Ovary (tissue), 10 donors: ENCODE measurements at places on chromosomes 5 and 9.

GRCh38 chr9:82957529-82958379 lies 105.2 kb downstream of the RASEF start:
- H3K27me3 ChIP-seq: no peaks in the 10 kb centered on the region
- H3K4me1 ChIP-seq: no peaks in the 10 kb centered on the region
- no peak overlapping the region for H3K27ac ChIP-seq
- H3K4me3 ChIP-seq: no peak overlapping the region
- no peaks in the 10 kb centered on the region for H3K36me3 ChIP-seq
- DNase-seq: no peak

GRCh38 chr5:34045996-34046395 lies 3.0 kb upstream of the C1QTNF3 start:
- H3K36me3 ChIP-seq: no peaks in the 10 kb centered on the region
- peaks cover 8% of the 10 kb centered on the region for H3K4me1 ChIP-seq
- H3K27ac ChIP-seq: no peak overlapping the region
- H3K27me3 ChIP-seq: no peaks in the 10 kb centered on the region
- no peak for DNase-seq
- H3K4me3 ChIP-seq: no peak overlapping the region

- H3K27me3 ChIP-seq: no peaks in the 10 kb centered on the region
- H3K27ac ChIP-seq: no peak overlapping the region
- no peak overlapping the region for H3K4me3 ChIP-seq
- H3K4me1 ChIP-seq: peaks cover 1% of the 10 kb centered on the region
Measured at GRCh38 chr5:17260549-17260948, 43.1 kb downstream of the BASP1 start.

DNA sequence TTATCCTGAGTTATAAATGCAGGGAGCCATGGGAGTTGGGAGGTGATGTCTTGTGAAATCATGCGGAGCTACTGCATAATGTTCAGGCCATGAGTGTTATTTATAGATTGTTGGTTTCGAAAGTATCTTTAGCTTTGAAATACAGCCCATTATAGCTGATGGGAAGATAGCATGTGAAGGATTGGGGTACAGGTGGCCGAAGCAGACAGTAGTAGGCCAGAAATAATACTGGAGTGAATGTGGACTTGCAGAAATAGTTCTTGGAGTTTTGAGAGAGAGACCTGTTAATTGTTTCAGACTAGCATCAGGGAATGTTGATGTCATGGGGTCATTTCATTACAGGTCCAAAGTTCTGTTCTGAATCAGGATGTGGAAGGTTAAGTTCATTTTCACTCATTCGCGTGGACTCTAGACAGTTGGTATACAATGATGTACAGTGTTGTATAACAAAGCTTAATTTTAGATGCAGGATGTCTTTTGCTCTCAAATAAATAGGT lies 3.8 kb downstream of the ATP6V1G1 start:
- H3K27ac ChIP-seq: no peak overlapping the region
- no peak overlapping the region for H3K4me3 ChIP-seq
- H3K27me3 ChIP-seq: no peaks in the 10 kb centered on the region
- no peaks in the 10 kb centered on the region for H3K36me3 ChIP-seq

GRCh38 chr9:112555101-112555643 lies 68.5 kb downstream of the KIAA1958 start:
- H3K27me3 ChIP-seq: no peaks in the 10 kb centered on the region
- H3K27ac ChIP-seq: no peak overlapping the region
- no peaks in the 10 kb centered on the region for H3K36me3 ChIP-seq
- peaks cover 15% of the 10 kb centered on the region for H3K4me1 ChIP-seq

DNA sequence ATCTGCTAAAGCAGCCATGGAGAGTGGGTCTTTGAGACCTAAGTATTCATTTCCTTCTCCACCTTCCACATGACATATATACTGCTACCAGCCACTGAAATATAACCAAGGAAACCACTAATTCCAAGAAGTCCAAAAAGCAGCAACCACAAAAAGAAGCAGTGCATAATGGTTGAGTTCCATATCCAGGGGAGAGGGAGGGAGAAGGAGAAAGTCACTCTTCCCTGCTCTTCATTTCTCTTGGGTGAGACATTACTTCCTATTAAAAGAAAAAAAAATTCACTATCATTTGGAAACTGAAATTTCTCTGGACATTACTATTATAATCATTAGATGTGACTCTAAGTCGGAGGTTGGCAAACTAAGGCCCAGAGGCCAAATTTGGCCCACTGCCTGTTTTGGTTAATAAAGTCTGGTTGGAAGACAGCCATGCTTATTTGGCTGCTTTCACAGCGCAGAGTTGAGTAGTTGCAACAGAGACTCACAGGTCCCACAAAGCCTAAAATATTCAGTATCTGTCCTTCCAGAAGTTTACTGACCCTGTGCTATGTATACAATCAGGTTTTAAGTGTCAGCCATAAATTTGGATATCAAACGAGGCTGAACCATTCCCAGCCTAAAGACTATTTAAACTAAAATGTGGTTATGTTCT lies 168.6 kb downstream of the MPDZ start:
- H3K27ac ChIP-seq: no peak overlapping the region
- H3K4me1 ChIP-seq: no peaks in the 10 kb centered on the region

GRCh38 chr5:141510850-141511601 lies 22.1 kb downstream of the PCDHGC5 start:
- H3K4me3 ChIP-seq: no peak overlapping the region
- H3K36me3 ChIP-seq: no peaks in the 10 kb centered on the region
- H3K27ac ChIP-seq: no peak overlapping the region
- no peaks in the 10 kb centered on the region for H3K27me3 ChIP-seq
- peaks cover 19% of the 10 kb centered on the region for H3K4me1 ChIP-seq
- DNase-seq: no peak

- DNase-seq: peak; percentile 73
- H3K27me3 ChIP-seq: no peaks in the 10 kb centered on the region
- H3K4me1 ChIP-seq: no peaks in the 10 kb centered on the region
- no peak overlapping the region for H3K27ac ChIP-seq
Measured at GRCh38 chr9:131277910-131278701, 1.8 kb upstream of the FAM78A start.

DNA sequence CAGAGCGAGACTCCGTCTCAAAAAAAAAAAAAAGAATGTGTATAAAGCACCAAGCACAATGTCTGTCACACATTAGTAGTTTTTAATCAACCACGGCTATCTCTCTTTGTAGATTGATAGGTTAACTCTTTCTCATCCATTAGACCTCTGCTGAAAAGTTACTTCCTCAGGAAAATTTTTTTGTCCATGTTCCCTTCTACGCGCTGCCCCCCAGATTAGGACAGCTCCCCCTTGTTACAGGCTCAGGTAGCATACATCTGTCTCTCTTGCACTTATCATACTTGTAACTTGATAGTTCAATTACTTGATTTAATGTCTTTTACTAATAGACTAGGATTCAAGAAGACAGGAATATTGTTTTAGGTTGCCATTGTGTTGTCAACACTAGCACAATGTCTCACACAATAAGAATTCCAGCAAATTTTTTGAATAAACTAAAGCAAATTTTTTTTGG lies 1.5 kb downstream of the SPDL1 start:
- no peaks in the 10 kb centered on the region for H3K27me3 ChIP-seq
- H3K4me3 ChIP-seq: no peak overlapping the region
- DNase-seq: no peak
- peaks cover 2% of the 10 kb centered on the region for H3K4me1 ChIP-seq
- no peak overlapping the region for H3K27ac ChIP-seq
- no peaks in the 10 kb centered on the region for H3K36me3 ChIP-seq

DNA sequence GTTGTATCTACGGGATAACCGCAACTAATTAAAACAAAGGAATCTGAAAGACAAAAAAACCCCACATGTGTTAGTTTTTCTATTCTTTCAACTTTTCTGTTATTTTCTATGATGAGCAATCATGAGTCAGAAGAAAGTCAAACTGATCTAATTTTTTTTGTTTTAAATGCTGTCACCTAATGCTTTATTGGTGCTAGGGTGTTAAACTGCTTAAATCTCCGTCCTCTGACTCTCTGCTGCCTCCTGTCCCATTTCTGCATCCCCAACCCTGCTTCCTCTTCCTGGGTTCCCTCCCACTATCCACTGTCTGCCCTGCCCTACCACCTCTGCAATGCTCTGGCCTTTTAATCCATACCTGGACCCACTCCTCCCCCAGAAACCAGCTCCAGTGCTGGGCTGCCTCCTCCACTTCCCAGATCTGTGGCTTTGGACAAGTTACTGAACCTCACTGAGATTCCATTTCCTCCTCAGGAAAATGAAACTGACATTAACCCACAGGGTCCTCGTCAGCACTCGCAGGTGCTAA lies 15.7 kb downstream of the PTPN3 start:
- no peak for DNase-seq
- H3K4me1 ChIP-seq: no peaks in the 10 kb centered on the region
- H3K27me3 ChIP-seq: no peaks in the 10 kb centered on the region
- no peak overlapping the region for H3K27ac ChIP-seq

GRCh38 chr9:17437813-17438212 lies 141.1 kb upstream of the SH3GL2 start:
- no peak overlapping the region for H3K4me3 ChIP-seq
- H3K4me1 ChIP-seq: no peaks in the 10 kb centered on the region
- H3K27me3 ChIP-seq: no peaks in the 10 kb centered on the region
- DNase-seq: no peak
- H3K27ac ChIP-seq: no peak overlapping the region

- H3K4me1 ChIP-seq: no peaks in the 10 kb centered on the region
- H3K4me3 ChIP-seq: no peak overlapping the region
- no peak overlapping the region for H3K27ac ChIP-seq
- no peak for DNase-seq
- H3K36me3 ChIP-seq: no peaks in the 10 kb centered on the region
Measured at GRCh38 chr9:117718085-117718484, 13.9 kb downstream of the TLR4 start.

DNA sequence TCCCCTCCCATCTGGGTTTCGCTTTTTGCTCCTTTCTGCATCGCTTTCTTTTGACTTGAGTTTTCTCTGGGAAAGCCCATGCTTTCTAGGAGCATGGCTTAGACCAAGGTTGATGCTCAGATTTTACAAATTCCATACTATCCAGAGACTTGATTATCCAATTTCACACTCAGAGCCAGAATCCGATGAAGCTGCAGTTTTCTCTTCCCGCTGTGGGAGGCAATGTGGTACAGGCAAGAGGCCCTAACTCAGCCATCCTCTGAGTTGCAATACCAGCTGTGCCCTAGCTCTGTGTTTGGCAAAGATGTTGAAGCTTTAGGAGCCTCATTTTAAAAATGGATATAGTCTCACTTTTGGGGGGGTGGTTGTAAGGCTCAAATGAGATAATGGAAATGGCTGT lies 85.1 kb downstream of the BRINP1 start:
- no peak overlapping the region for H3K27ac ChIP-seq
- no peak overlapping the region for H3K4me3 ChIP-seq
- no peaks in the 10 kb centered on the region for H3K36me3 ChIP-seq
- no peaks in the 10 kb centered on the region for H3K4me1 ChIP-seq
- H3K27me3 ChIP-seq: no peaks in the 10 kb centered on the region
- DNase-seq: no peak

DNA sequence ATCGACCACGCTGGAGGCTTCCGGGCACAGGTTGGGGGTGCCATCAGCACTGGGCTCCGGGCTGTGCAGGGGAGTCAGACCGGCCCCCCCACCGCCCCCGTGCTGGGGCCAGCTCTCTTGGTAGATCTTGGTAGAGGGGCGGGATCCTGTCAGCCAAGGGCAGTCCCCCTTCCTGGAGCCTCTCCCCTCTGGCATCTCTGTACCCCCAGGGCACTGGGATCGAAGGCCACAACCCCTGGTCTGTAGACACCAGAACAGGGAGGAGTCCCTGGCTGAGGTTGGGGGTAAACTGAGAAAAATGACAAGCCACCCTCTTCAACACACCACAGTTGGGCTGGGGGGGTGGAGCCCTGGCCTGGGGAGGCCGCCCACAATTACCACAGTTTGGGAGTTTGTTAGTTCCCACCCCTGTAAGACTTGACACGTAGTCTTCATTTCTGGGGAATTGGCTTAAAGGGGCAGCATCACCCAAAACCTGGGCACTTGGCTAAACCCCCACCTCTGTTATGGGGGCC lies 882 bp downstream of the CERCAM start:
- no peaks in the 10 kb centered on the region for H3K27me3 ChIP-seq
- H3K4me1 ChIP-seq: peaks cover 10% of the 10 kb centered on the region
- no peak for DNase-seq

DNA sequence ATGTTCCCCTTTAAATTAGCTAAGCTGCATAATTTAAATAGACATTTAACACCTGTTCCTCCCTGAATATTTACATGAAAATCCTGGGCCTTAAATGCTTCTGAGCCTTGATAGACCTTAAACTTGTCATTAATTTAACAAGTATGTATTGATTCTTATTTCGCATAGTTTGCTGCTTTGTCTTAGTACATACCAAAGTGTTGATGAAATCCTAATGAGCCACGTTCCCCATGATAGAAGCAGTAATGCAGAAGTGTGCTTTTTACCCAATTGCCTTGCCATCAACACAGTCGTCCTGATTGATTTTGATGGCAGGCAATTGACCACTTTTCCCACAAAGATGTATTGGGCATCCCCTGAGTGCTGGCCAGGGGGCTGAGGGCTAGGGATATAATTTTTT lies 213.5 kb downstream of the SGCD start:
- no peaks in the 10 kb centered on the region for H3K27me3 ChIP-seq
- H3K36me3 ChIP-seq: no peaks in the 10 kb centered on the region
- DNase-seq: no peak
- H3K4me1 ChIP-seq: no peaks in the 10 kb centered on the region
- H3K4me3 ChIP-seq: no peak overlapping the region

DNA sequence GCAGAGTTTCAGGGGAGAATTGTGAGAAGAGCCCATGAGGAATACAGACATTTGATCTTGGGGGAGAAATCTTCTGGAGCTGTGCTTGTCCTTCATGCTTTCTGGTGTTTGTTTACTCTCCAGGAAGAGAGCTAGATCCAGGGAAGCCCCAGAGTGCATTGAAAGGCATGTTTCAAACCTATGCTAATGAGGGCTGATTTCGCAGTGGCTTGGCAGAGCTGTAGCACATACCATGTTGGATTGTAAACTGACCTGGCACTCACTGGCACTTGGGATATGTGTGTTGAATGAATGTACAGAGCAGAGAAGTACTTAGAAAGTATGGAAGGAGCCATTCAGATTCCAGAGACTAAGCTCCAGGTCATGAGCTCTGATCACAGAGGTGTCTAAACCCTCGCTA lies 30.9 kb downstream of the TNFSF8 start:
- H3K4me3 ChIP-seq: no peak overlapping the region
- no peaks in the 10 kb centered on the region for H3K4me1 ChIP-seq
- no peaks in the 10 kb centered on the region for H3K27me3 ChIP-seq
- H3K36me3 ChIP-seq: no peaks in the 10 kb centered on the region
- H3K27ac ChIP-seq: no peak overlapping the region
- DNase-seq: no peak

GRCh38 chr9:99058964-99059921 lies 45.7 kb upstream of the TGFBR1 start:
- no peaks in the 10 kb centered on the region for H3K27me3 ChIP-seq
- DNase-seq: no peak
- no peak overlapping the region for H3K27ac ChIP-seq
- no peaks in the 10 kb centered on the region for H3K4me1 ChIP-seq

DNA sequence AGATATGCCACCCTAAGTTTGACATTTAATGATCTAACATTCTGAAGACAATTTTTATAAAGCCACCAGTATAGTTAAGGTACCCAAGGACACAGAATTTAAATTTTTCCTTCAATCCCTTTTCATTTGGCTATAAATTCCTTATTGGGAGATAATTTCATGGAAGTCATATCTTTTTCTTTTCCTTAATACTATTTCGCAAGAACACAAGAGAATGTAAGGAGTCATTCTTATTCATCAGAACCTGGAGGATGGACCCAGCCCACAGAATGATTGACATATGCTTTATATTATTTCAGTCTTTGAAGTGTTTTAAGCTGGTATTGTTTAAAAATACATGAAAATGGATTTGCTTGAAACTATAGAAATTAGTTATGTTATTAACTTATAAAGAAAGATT lies 79.6 kb downstream of the DROSHA start:
- H3K4me1 ChIP-seq: no peaks in the 10 kb centered on the region
- H3K27me3 ChIP-seq: no peaks in the 10 kb centered on the region
- no peaks in the 10 kb centered on the region for H3K36me3 ChIP-seq
- no peak overlapping the region for H3K27ac ChIP-seq
- no peak overlapping the region for H3K4me3 ChIP-seq
